ENCODE measurements at places on chromosomes 5 and 9.

DNA sequence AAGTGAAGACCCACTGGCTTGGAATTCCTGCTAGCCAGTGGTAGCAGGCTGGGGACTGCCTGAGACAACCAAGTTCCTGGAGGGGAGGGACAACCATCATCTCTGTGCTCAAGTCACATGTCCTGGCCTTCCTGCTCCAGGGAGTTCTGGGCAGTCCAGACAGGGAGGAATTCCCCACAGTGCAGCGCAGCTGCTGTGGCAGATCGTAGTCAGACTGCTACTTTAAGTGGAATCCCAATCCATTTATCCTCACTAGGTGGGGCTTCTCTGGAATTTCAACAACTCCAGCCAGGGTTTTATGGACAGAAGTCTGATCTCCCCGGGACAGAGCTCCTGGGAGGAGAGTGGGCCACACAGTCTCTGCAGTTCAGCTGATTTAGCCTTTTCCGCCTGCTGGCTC is 20.9 kb upstream of the OR5C1 start:
- no peak for DNase-seq

DNA sequence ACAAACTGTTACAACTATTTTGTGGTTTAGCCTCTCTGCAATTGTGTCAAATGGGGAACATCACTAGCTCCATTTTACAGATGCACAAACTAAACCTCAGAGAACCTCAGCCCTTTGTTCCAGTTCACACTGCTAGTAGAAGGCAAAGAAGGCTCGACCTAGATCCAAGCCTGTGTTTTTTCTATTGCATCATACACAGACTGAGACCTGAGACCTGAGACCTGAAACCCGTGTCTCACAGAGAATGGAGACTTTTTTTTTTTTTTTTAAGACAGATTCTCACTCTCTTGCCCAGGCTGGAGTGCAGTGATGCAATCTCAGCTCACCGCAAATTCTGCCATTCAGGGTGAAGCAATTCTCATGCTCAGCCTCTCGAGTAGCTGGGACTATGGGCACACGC is 120.8 kb downstream of the GALNT10 start:
- DNase-seq, result no peak

DNA sequence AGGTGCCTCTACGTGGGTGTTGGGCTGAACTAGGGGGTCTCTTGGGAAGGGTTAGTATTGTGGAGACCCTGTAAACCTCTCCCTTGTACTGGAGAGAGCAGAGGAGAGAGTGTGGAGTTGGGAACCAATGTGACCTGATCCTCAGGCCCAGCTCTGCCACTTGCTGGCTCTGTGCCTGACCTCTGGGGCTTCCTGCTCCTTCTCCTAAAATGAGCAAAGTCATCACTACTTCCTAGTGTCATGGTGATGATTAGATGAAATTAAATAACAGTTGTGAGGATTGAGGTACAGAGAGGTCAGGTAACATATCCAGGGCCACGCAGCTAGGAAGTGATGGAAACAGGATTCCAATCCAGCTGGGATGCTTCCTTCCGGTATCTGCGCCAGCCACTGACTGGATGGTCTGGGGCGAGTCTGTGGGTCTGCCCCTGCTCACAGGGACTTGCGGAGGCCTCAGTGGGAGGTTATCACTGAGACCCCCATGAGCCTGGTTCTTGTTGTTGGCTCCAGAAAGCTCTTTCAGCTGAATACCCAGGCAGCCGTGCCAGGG is 9.2 kb downstream of the GALNT10 start:
- no peak for DNase-seq

DNA sequence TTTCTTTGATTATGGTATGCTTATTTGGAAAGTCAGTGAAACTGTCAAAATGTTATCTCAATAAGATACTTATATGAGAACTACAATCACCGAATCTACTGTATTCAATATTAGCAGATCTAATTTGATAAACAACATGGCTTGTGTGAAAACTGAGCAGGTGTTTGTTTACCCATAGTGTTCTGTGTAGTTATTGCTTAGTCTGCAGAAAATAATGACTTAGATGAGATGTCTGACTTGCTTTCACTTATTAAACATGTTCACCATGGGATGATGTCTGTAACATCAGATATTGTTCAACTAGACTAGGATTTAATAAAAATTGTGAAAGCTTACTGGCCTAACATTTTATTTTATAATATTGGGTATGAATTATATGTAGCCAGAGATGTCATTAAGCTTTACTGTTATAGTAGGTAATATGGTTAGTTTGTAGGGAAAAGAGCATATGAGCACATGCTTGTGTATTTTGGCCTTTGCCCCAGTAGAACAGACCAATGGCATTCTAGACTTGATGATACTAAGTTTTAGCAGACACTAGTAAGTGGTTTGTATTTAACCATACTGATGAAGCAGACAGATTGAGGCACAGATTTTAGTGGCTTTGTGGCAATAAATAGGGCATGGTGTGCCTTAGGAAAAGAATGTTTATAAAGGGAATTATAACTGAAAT is 16.4 kb downstream of the SUB1 start:
- DNase-seq, result no peak

All from activated CD4-positive, alpha-beta T cell treated with anti-CD3 and anti-CD28 coated beads, Interleukin-2, amount 50 U/mL, for 24 hours (primary cell).